Activated CD8-positive, alpha-beta memory T cell treated with anti-CD3 and anti-CD28 coated beads, Interleukin-2, amount 50 U/mL, for 4 hours (primary cell): ENCODE measurements at places on chromosomes 16 and 17.

- no peak for DNase-seq
Observed at GRCh38 chr17:26818736-26819135, 475.2 kb upstream of the WSB1 start.

DNA sequence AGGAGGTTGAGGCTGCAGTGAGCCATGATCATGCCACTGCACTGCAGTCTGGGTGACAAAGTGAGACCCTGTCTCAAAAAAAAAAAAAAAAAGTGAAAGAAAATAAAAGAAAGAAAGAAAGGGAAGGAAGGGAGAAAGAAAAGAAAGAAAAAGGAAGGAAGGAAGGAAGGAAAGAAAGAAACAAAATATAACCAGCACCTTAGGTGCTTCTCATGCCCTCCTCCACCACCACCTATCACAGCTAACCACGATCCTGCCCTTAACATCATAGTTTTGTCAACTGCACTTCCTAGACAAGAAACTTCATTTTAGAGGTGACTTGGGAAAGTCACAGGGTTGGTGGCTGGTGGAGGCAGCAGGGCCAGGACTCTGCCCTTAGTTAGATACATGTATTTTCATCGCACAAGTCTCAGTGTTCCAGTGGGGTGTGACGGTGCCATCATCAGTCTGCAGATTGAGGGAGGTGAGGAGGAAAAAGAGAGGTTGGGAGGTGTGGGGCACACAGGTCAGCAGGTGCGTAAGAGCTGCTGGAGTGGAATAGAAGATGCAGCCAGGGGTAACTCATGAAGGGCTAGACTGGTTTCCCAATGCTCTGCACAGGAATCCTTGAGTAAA, 10.0 kb downstream of the SUPT4H1 start:
- DNase-seq = no peak

DNA sequence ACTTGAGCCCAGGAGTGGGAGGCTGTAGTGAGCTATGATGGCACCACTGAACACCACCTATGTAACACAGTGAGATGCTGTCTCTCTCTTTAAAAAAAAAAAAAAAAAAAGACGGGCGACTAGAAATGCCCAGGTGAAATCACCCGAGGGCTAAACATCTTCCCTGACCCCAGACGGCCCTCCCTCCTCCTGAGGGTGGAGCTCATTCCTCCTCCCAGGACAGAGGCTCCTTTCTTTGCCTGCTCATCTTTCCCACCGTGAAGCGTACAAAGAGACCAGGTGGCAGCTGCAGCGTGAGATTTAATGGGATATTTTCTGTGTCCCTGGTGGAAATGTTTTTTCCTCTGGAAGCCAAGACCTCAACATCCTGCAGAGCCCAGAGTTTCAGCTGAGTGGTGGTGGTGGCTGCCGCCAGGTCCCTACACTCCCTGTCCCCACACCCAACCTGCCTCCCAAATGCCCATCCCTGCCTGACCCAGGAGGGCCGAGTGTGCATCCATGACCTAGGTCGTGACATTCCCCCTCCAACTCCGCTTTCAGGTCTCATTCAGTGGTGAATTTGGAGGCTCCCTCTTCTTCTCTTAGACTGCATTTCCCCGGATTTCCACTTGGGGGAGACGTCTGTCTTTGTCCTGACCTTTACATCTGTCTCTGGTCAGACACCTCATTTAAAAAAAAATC, 14.4 kb upstream of the GPRC5B start:
- DNase-seq = peak; percentile 32

GRCh38 chr16:25912321-25912720, 220.6 kb downstream of the HS3ST4 start:
- DNase-seq = no peak
